ENCODE measurements at places on chromosomes 16 and 17.

- DNase-seq, result no peak
Measured at GRCh38 chr17:47685556-47686275, 8.2 kb upstream of the TBKBP1 start.

DNA sequence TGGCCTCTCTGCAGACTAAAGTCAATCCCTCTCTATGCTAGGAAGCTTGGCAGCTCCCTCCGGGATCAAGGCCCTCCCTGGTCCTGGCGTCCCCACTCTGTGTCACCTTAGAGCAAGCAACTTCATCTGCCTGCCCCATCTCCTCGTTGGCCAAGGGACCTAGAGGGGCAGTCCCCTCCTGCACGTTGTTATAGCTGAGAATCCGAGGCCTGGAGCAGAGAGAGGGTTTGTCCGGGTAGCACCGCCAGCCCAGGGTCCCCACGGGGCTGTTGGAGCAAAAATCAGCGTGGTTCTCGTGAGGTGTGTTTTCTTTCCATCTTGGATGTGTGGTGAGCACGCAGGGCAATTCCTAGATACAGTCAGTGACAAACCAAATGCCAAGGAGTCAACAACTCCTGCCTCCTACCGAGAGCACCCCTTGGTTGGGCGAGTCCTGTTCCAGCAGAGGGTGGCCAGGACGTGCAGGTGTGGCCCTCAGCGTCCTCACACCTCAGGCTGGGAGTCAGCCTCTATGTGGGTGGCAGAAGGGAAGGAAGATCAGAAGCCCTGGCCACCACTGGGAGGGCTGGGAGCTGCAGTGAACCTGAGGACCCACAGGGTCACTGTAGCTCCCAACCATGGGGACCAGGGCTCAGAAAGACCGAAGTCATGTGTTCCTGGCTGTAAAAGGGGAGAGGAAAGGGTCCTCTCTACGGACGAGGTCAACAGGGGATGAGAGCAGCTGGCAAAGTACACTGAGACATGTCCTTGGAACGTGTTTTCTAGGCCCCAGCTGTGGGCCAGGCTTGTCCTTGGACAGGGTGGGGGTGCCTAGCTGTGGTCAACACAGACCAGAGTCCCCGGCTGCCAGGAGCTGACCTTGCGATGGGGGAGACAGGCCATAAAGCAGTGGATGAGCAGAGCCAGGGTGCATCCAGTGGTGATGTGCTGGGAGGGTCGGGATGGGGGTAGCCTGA, 85.6 kb upstream of the CIBAR2 start:
- DNase-seq, result peak; percentile 66

- no peak for DNase-seq
Measured at GRCh38 chr16:87305505-87306391, 11.4 kb downstream of the C16orf95 start.

DNA sequence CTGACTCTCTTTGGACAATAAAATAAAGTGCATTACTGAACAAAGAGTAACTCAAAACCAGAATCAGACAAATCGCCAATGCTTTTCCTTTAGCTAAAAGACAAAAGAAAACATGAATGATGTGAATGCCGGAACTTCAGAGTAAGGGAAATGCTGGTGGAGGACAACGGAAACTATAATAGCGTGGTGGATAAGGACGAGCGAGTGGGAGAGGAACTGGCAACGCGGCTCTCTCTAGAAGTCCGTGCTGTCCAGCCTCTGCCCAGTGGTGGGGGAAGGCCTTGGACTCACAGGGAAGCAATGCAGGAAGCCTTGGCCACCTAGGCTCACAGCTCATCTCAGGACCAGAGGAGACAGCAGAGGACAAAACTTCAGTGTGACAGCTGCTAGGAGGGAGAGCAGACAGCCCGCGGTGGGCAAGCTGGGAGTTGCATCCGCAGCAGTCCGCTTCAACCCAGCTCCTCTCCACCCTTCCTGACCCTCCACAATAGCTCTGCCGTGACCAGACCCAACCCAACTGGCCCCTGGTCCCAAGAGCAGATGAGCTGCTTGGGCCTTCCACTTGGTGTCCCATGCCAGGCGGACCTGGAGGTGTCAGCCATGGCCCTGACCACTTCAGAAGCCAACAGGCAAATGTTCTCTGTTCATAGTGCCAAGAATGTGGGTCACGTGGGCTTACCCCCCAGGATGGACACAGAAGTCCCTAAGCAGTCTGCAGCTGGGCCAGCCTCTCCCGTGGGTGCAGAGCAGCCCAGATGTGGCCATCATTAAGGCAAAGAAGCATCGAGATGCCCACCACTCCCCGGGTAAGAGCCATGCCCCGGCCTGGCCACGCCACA, 5.3 kb upstream of the FAAP100 start:
- DNase-seq, result no peak

DNA sequence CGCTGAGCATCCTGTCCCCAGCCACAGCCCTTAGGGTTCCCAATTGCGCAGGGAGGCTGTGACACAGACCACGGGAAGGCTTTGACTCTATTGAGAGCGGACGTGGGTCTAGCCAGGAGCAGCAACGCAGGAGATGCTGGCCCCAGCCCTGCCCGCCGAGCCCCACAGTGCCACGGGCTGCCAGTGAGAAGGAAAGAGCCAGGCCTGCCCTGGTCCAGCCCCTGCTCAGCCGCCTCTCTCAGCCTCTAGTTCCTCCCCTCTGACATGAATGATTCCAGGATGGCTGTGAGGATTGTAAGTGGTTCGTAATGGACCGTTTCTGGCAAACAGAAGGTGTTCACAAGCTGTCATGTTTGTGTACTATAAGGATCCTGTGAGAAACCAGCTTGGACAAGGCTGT, 2.5 kb downstream of the BHLHA9 start:
- DNase-seq, result no peak

- DNase-seq, result no peak
Measured at GRCh38 chr17:13398853-13399252, 202.9 kb downstream of the HS3ST3A1 start.

DNA sequence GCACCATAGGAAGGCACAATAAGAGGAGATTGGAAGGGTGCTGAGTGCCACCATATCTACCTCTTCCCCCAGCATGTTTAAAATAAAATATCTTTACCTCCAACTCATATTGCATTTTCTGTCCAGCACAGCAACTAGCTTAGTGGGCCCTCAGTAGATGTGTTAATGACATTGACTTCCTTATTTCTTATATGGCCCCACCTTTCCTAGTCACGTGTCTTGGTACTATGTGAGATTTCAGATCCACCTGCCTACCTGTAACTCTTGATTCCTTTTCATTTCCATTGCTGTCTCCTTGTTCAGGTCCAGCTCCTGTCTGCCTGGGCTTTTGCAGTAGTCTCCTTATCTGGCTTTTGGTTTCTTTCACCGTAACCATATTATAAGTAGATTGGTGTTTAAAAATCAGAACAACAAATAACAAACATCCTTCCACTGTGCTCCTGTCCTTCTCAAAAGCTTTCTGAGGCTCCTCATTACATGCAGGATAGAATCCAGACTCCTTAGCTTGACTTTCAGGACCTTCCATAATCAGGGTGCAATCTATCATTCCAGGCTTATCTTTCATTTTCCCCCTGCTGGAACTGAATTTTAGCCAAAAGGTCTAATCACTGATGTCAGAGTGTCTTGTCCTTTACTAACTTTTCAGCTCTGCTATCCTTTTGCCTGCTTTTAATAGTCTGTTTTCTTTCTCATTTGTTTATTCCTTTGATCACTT, 71.3 kb downstream of the FTO start:
- no peak for DNase-seq

DNA sequence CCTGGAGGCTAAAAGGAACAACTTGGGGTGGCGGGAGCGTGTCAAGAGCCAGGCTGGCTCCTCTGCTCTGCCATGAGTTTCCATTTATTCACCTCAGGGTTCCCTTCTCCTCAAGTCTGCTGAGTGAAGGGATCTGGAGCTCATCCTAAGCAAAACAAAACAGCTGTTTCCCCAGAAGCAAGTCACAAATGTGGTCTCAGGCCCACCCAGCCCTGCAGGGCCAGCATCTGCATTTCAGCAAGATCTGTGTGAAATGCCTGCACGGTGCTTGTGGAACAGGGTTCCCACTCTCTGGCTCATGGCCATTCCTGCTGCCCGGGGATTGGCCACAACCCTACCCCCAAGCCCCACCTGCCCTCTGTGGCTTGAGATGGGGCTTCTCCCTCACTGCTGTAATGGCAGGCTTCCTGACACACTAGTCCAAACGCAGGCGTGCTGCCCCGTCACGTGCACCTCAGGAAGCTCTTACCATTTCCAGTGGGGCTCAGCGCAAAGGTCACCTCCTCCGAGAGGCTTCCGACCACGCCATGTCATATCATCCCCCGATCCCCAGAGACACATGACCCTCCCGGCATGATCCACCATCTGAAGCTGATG, 2.3 kb downstream of the SLC38A8 start:
- DNase-seq, result no peak

DNA sequence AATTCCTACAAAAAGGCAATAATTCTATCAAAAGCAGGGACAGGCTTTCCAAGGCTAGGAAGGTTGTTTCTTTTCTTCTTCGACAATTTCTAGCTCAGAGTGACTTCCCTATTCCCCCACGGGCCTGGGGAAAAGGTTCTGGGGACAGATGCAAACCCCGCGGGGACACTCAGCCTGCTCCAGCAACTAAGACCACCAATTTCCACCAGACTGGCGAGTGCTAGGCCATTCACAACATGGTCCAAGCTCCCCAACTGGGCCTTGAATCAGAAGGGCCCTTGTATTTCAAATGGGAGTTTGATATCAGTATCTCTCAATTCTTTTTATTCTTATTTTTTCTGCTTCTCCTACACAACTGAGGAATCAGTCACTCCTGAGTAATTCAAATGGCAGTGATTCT, 86.7 kb downstream of the USP31 start:
- DNase-seq, result no peak

GRCh38 chr16:2515180-2515851, 1.6 kb downstream of the ATP6V0C start:
- peak; percentile 23 for DNase-seq

DNA sequence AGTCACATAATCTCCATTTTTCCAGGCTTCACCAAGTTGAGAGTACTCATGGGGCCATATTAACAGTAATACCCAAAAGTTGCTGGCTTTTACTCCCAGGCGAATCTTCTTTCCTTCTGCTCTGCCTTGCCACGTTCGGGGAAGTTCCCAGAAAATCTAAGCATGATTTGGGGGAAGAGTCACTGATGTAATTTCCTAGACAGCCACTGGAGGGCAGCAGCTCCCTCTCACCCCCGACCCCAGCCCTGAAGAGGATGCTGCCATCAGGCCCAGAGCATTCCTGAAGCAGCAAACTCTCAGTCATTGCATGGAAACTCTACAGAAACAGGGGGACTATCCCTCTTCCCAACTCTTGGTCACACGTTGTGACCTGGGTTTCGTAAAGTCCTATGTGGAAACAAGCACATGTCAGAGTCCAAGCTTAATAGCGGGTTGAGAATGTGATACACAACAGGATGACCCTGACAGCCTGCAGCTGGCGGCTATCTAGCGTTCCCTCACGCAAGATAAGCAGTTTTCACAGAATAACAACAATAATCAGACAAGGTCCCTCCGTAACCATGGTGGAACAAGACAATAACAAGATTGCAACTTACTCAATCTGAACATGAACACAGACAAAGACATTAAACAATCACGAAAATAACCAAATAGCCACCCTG, 43.8 kb upstream of the DHX40 start:
- peak; percentile 59 for DNase-seq

- no peak for DNase-seq
Measured at GRCh38 chr17:80665792-80666191, 121.2 kb downstream of the RPTOR start.

GRCh38 chr17:46831573-46832330, 13.3 kb upstream of the WNT3 start:
- DNase-seq, result no peak

GRCh38 chr16:561957-562938, 2.1 kb downstream of the PRR35 start:
- DNase-seq, result no peak

GRCh38 chr17:51154176-51154575, 817 bp downstream of the NME1 start:
- no peak for DNase-seq

- DNase-seq, result no peak
Measured at GRCh38 chr17:17514993-17515933, 19.1 kb upstream of the RASD1 start.

DNA sequence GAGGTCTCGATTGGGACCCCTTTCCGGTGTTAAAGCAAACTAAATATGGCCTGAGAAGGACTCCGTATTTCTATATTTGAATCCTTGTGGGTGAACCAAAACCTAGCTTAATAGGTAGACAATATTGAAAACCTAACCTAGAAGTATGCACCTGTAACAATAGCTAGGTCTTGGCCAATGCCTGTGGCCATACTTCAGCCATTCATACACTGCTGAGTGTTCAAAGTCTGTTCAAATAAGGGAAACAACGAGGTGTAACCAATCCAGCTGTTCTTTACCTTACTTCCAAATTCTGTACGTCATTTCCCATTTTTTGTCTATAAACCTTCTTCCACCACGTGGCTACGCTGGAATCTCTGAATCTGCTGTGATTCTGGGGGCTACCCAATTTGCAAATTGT, 34.1 kb upstream of the HELZ start:
- DNase-seq, result no peak

DNA sequence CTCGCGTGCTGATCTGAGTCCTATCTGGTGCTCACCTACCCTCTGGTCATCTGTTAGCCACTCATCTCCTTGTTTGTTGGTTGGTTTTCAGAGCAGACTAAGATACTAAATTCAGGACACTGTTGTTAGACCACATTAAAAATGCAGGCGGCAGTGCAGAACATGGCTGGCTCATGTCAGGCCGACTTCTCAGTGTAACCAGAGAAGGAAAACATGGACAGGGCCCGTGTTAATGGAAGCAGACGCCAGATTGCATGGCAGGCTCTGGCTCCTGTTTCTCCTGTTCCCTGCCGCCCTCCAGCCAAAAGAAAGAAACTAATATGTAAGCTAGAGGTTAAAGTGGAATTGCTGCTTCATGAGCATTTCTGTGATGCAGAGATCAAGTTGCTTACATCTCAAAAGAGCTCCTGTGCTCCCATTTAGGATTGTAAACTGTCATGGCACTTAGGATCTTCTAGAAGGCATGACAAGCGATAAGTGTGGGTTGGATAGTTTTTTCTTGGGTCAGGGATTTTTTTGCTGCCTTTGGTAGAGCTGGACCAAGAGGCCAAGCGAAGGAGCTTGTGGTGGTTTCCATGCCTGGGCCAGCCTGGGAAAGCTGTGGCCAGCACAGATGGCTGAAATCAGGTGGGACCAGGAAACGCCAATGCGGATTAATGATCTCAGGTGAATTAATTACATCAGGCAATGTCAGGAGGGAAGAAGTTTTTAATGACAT, 56.1 kb downstream of the YPEL2 start:
- no peak for DNase-seq

Data from body of pancreas (tissue), 4 donors.